HTR-8/SVneo (cell line): ENCODE measurements at places on chromosomes 1 and 21.

DNA sequence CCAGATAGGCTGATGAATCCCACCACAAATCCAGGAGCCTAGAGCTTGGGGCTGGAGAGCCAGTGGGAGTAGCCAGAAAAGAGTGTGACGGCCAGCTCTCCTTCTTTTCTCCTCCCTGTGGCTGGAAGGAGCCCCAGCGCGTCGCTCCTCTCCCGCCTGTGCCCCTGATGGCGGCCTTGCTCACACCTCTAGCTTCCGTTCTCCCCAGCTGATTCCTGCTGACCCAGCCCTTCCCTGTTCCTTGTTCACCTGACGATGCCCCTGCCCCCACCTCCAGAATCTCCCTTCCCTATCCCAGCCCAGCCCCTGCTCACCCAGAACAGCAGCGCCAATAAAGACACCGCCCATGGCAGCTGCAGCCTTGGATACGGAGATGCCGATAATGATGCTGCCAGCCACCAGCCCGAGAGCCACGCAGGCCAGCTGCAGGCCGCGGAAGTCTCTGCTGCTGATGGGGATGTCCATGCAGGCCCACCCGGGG lies 656 bp downstream of the KNCN start:
- no peak for DNase-seq

DNA sequence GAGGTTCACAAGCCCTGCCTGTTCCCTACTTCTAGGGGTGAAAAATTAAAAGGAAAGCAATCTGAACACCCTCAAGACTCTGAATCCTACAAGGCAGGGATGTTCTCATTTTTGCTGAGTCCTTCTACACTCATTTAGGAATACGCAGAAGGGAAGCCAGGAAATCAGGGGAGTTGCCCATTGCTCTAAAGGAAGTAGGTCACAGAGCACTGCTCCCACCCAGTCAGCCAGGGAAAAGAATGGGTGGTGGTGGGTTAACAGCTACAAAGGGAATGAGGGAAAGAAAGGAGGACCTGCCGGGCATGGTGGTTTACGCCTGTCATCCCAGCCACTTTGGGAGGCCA lies 2.4 kb upstream of the CTTNBP2NL start:
- no peak for DNase-seq

DNA sequence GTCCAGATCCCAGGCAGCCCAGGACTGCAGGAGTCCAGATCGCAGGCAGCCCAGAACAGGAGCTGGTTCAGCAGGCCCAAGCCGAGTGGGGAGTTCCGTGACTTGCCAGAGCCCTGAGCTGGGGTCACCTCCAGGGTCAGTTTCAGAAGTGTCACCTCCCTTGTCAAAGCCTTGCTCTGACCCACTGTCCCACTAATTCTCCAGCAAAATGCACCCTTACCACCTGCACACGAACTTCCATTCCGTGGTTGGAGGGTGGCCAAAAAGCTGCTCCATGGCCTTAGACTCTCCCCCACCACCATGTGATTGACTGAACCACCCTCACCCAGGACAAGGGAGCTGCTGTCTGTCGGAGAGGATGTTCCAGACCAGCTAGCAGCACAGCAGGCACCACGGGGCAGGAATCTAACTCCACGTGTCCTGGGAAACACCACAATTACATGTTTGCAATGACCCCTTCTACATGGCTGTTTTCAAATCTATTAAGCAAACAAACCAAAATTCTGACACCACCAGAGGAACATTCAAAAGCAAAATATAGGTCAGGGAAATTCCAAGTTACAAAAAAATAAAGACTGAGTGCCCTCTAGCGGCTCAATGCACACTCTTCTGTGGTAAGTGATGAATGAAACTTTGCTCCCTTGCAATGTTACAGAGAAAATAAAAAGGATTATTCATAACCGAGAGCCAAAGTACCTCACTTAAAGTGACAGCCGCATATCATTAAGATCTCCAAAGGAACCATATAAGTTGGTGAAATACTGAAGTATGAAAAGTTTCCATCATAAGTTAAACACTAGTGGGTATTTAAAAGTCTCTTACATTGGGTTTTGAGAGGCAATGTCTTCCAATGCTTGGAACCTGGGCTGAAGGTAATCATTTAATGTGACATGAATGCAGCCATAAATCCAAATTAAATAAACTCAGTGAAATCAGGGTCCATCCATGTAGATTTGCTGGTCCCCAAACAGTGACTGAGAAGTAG lies 76.3 kb downstream of the NPHP4 start:
- peak; percentile 40 for DNase-seq

- DNase-seq = peak; percentile 44
These were observed 43.7 kb upstream of the RNF11 start for GRCh38 chr1:51192213-51192843.
